ENCODE measurements at places on chromosomes 7 and 10.

DNA sequence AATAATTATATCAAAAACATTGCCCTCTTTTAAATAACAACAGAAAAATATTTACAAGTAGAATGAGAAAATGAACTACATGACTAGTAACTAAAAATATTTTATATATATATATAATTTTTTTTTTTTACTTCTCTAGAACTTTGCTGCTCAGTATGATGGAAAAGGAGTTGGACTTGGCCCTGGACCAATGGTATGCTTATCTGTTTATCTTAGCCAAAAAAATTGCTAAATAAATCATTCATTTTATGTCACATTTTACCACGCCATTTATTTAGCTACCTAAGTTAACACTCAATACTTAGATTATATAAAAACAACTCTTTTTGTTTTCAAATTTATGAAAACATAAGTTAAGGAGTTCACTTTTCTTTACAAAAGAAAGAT, 6.7 kb downstream of the COL1A2 start:
- DNase-seq = no peak

DNA sequence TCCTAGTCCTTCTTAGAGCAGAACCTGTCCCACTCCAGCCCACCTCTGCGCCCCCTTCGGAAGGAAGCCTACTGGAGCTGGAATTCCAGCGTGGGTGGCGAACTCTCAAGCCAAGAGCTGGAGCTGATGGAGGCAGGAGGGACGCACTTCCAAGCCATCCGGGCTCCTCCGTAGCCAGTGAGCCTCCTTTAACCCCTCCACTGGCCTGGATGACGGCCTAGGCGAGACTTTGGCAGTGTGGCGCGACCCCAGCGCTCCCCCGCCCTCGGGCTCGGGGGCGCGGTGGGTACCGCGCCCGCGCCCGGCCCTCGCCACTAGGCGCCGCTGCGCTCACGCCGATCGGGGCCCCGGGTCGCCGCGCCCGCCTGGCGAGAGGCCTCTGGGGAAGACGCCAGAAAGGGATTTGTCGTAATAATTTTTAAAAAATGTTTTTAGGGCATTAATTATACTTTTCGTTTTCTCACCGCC, 5.1 kb upstream of the EMX2 start:
- no peak for DNase-seq

DNA sequence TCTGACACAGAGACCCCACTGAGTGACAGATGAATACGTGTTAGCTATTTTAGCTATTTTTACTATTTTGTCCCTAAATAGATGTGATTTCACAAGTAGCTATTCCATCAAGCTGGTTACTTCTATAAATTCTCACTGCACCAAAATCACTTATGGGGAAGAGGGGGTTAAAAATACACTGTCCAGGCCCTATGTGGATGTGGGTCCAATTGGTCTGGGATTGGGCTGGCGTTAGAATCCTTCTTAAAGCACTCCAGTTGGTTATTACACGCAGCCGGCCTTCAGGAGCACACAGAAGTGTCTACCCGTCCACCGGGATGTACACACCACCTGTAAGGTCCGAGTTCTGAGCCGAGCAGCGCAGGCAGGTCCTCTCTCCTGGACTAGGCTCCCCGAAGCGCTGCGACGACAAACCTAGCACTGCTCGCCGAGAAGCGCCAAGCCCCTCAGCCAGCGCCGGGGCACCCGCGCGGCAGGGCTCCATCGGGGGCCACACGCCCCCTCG, 222.3 kb upstream of the MKLN1 start:
- no peak for DNase-seq

DNA sequence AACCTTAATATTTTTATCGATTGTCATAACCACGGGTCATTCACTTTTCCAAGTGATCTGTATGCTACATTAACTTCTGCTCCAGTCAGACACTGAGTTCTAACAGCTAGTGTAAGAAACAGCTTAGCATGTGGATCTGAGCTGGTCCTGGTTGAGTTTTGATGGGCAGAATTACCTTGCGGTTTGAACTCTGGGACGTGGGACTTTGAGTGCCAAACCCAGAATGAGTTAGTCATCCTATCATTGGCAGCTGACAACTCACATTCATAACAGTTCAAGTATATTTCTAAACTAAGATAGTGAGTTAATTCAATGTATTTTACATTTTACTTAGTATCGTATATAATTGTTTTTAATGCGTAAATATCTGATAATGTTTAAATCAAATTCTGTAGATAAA, 43.2 kb downstream of the C7orf33 start:
- DNase-seq = no peak

GRCh38 chr7:71633551-71634008, 501.6 kb downstream of the GALNT17 start:
- no peak for DNase-seq

DNA sequence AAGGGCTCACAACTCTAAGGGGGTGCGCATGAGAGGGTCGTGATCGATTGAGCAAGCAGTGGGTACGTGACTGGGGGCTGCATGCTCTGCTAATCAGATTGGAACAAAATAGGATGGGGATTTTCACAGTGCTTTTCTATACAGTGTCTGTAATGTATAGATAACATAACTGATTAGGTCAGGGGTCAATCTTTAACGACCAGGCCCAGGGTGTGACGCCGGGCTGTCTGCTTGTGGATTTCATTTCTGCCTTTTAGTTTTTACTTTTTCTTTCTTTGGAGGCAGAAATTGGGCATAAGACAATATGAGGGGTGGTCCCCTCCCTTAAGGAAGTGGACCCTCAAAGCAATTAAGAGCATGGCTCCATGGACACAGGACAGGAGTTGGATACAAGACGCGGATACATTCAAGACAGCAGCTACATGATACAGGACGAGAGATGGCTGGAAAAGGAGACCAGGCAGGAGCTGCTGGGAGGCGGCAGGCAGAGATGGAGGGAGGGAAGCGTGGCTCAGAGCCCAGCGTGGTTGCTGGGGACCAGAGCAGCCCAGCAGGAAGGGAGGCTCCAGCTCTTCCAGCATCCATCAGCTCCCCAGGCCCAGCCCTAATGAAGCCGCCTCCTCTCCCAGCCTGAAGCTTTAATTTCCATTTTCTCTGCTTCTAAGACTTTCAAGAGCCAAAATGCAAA, 31.6 kb downstream of the GSDME start:
- DNase-seq = no peak

GRCh38 chr7:39360766-39361165, 205.4 kb upstream of the YAE1 start:
- no peak for DNase-seq

DNA sequence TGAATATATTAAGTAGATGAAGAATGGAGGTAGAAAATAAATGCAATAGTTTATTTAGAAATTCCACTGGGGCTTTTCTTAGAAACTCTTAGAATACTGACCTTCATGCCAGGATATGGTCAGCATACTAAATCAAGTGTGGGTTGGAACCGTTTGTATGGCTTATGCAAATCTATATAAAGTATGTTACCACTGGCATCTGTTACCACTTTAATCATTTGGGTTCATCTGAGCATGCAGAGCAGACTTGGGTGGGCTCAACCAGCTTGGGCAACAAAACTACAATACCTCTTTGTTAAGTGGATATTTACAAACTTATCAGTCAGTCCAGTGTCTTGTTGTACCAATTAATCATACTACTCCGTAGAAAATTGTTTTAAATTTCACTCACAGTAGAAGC, 125.8 kb downstream of the CRPPA start:
- DNase-seq = no peak

DNA sequence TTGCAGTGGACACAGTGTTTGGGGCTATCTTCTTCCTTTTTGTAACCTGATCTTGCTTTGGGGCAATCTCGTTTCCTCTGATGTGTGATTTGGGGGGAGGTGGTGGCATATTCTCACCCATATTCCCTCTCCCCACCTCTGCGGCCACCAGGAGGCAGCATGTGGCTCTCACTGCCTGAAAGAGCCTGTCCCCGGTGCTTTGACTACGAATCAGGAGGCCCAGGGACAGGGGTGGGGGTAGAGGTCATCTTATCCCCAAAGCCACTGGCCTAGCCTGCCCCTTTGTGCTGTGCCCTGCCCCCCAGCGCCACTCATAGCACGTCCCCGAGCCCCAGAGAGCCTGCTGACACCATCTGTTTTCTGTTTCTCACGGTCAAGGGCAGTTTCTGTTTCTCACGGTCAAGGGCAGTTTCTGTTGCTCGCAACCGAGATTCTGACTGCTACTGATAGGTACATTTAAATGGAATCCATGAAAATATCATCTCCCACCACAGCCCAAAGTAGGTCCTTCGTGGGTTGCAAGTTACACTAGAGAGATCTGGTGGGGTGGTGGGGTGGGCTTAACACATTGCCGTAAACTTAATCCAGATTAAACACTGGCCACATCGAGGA, 28.2 kb downstream of the PHYH start:
- DNase-seq = no peak

- DNase-seq = no peak
Measured at GRCh38 chr10:104332243-104333031, 5.8 kb downstream of the ITPRIP start.

- DNase-seq = no peak
Measured at GRCh38 chr7:1777122-1777521, 107.0 kb downstream of the ELFN1 start.

DNA sequence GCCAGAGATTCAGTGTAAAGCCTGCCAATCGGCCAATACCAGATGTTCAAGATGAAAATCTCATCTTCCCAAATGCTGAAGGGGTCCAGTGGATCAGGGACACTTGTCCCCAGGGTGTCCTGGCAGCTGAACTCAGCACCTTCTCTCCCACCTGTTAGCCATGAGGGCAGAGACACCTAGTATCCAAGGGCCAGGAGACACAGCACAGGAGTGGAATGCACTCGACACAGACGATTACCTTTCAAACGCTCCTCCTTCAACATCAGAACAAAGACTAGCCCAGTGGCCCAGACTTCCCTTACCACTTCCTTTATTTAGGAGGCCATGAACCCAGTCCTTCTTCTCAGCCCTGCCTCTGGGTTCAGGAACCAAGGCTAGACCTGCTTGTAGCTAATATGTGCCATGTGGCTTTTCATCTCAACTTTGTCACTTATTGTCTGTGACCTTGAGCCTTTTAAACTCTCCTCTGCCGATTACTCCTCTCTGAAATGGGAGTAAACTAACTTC, 180.3 kb upstream of the PLXNA4 start:
- DNase-seq = no peak

- no peak for DNase-seq
Measured at GRCh38 chr10:5391790-5392189, 12.8 kb downstream of the TUBAL3 start.
